ENCODE measurements at places on chromosomes 3 and 15.

DNA sequence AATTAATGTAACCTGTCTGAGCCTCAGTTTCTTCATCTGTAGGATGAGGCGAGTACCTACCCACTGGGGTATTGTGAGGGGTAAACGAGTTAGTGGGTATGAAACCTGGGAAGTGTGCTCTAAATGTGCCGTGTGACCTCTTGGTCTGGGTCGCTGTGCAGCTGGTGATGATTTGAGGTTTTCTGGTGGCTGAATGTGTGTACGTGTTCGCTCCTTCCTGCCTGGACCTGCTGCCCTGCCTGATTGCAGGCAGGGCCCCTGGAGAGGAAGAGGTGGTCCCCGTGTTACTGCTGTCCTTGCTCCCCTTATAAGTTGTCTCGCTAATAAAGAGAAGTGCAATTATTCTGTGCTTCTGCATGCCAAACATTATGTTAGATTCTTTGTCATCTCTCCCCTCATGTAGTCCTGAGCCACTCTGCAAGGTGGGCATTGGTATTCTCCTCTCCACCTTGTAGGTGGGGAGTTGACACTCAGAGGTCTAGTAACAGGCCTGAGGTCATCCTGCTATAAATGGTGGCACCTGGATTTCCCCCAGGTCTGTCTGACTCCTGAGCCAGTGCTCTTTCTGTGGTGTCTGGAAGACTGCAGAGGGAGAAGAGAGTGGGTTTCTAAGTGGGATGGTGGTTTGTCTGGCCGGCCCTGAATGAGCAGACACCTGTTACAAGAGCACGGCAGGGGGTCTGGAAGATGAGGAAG lies 15.7 kb downstream of the PDIA5 start:
- DNase-seq = no peak

DNA sequence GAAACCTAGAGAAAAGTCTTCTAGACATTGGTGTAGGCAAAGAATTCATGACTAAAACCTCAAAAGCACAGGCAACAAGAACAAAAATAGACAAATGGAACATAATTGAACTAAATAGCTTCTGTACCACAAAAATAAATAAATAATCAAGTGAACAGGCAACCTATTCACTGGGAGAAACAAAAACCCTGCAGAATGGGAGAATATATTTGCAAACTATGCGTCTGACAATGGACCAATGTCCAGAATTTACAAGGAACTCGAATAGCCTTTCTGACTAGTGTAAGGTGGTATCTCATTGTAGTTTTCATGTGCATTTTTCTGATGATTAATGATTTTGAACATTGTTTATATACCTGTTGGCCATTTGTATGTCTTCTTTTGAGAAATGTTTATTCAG lies 37.0 kb upstream of the GCSAM start:
- DNase-seq = no peak

- peak; percentile 60 for DNase-seq
Measured at GRCh38 chr15:28885630-28886430, at the start of gene APBA2. APBA2 (plus strand) TSS chr15:28885974; CDS start chr15:29053885, 167,911 bp downstream.

GRCh38 chr3:11784971-11785377 lies 61.7 kb downstream of the TAMM41 start:
- no peak for DNase-seq

- no peak for DNase-seq
Measured at GRCh38 chr3:127889976-127890650, 24.9 kb upstream of the KBTBD12 start.

DNA sequence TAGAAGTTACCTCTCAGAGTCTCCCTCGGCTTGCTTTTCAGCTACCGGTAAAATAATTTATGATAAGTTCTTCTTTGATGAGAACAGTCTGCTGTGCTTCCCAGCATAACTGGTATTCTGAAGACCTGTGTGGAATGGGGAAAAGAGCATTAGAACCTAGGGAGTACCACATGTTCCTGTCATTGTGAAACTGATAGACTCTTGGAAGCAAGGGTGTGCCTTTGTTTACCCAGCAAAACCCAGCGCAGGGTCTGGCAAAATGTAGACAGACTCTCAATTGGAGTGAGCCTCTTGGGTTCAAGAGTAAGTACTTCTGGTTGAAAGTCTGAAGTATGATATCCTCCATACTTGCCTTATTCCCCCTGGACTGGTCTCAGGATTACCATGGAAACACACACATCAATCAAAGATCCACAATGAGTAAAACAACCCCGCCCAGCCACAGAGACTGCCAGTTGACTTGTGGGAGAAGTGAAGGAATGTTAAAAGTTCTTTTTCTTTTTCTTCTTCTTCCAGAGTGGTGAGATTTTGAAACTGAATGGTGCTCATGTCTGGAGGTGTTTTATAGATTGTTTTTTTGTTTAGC lies 652.4 kb upstream of the NAALADL2 start:
- DNase-seq = no peak

GRCh38 chr3:88321363-88322050 lies 171.7 kb downstream of the C3orf38 start:
- no peak for DNase-seq

DNA sequence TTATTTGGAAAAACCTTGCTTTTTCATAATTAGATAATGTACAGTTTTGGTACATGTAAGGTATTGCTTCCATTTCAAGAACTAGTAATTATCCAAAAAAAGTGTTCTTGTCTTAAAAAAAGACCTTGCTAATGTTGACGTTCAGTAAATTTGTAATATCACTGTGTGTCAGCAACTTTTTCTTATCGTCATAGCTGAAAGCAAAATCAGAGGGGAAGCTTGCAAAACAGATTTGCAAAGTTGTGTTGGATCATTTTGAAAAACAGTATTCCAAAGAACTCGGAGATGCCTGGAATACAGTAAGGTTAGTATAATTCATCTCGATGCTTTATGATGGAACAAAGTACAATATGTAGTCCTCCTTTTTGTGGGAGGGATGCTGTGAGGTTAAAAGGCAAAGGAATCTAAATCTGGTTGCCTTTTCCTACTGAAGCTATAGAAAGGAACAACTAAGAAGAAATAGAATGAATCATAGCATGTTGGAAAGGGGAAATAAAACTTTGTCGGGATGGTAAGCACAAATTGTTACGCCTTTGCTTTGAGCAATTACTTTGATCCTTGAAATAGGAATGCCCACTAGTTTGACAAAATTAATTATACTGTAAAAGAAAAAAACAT lies 1.5 kb downstream of the NSUN3 start:
- DNase-seq = no peak

DNA sequence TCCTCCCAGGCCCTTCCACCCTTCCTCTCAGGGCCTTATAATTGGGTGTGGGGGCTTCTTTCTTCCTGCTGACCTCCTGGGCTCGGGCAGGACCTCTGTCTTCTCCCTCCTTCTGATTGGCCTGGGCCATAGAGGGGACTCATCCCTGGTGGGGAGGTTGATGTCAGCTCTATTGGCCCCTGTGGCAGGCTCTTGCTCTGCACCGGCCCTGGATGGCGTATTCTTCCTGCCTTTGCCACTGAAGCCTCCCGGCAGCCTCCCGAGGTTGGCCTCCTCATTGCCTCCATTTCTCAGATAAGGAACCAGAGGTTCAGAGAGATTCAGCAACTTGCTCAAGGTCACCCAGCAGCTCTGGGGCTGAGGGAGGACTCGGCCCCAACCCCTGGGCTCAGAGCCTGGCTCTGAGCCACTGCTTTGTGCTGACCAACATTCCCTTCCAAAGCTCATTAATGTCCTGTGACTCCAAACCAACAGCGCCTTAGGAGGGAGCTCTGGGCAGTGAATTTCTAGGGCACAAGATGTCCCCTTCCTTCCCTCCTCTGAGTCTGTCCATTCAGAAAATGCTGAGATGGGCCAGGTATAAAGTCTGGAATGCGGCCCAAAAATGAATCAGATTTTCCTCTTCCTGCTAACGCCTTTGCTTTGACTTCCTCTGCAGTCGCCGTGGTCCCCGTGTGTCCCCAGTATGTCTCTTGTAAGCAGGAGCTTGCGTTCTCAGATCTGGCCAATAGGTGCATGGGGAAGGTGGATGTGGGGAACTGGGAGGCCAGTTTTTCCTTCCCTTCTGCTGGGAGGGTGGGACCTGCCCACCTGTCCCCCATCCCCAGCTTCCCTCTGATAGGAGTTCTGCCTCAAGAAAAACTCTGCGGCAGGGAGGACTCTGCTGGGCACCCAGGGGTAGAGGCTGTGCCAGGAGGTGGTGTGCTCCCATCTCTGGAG lies 74.2 kb downstream of the HMCES start:
- no peak for DNase-seq

DNA sequence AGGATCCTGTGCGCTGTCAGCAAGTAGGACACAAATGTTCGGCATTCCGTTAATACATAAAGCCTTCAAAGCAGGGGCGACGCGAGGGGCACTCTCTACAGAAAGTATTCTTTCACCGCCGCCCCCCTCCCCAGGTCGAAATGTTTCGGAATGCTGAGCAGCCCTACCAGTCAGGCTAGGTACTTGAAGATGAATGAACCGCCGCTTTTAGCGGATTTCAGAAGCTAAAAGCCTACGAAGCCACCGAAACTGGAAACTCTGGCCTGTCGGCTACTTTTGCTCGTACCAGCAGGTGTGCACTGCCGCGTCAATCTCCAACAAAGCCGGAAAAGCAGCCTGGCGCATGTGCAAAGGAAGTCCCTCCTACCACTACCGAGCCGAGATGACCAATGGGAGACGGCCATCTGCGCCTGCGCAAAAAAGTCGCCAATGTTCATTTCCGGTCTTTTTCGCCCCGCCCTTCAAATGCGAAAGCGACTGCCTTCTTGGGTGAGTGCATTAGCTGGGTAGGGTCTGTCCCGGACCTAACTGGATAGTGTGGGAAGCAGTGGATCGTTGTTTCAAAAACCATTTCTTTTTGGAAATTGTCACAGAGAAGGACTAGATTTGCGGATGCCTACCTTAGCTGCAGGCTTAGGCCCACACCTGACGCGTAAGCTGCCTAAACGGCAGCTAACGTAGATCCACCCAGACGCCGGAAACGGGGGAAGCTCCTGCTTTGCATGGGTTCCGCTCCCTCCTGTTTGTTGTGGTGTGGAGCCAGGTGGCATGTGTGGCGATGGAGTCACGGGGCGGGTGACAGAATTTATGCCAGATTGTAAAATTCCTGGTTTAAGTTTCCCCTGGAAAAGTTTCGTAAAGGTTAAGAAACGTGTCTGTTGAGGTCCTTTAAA lies at the start of gene WDR5B:
Gene WDR5B, minus strand, starts transcription at position 301 of the 893 bp plus-strand sequence. CDS start 534 bp downstream, outside the sequence.
- peak; percentile 98 for DNase-seq
